Transverse colon (tissue), 4 donors: ENCODE measurements at places on chromosomes 2 and 18.

- peaks cover 5% of the 10 kb centered on the region for H3K4me1 ChIP-seq
- H3K36me3 ChIP-seq, result no peaks in the 10 kb centered on the region
- H3K27ac ChIP-seq, result no peak overlapping the region
- no peak for DNase-seq
- H3K4me3 ChIP-seq, result no peak overlapping the region
Measured at GRCh38 chr2:170362871-170363631, 185.1 kb downstream of the MYO3B start.

- no peaks in the 10 kb centered on the region for H3K36me3 ChIP-seq
- no peak overlapping the region for H3K4me3 ChIP-seq
- H3K4me1 ChIP-seq, result no peaks in the 10 kb centered on the region
- no peaks in the 10 kb centered on the region for H3K27me3 ChIP-seq
- H3K27ac ChIP-seq, result no peak overlapping the region
- DNase-seq, result no peak
Measured at GRCh38 chr18:43034683-43035500, 80.6 kb downstream of the RIT2 start.

GRCh38 chr2:69652206-69652605 lies 8.7 kb upstream of the AAK1 start:
- DNase-seq, result no peak
- H3K4me3 ChIP-seq, result no peak overlapping the region
- H3K27ac ChIP-seq, result no peak overlapping the region

GRCh38 chr2:193883820-193884219 lies 1689.1 kb upstream of the TMEFF2 start:
- no peak overlapping the region for H3K27ac ChIP-seq
- H3K27me3 ChIP-seq, result no peaks in the 10 kb centered on the region
- H3K4me1 ChIP-seq, result no peaks in the 10 kb centered on the region
- H3K36me3 ChIP-seq, result no peaks in the 10 kb centered on the region
- DNase-seq, result no peak

DNA sequence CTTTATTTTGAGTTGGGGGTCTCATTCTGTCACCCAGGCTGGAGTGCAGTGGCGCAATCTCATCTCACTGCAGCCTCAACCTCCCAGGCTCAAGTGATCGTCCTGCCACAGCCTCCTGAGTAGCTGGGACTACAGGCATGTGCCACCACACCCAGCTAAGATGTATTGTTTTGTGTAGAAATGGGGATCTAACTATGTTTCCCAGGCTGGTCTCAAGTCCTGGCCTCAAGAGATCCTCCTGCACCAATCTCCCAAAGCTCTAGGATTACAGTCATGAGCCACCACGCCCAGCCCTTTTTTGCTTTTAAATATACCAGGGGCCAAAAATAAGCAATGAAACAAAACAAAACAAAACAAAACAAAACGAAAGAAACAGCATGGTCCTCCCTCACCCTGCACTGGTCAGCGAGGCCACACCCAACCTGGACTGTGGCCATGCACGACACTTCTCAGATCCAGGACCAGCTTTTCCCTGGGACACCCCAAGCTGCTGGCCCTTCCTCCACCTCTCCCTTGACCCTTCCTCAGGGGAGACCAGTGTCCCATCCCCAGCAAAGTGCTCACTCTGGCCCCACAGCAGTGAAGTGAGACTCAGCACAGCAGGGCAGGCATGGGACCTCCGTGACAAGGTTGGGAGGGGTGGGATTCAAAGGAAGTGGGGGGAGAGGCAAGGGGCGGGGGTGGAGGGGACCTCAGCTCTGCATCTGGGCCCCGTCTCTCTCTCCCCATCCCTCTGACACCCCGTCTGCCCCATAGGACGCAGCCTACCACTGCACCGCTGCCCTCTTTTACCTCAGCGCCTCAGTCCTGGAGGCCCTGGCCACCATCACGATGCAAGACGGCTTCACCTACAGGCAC lies 23.5 kb downstream of the MAL start:
- no peaks in the 10 kb centered on the region for H3K36me3 ChIP-seq
- no peak overlapping the region for H3K4me3 ChIP-seq
- no peaks in the 10 kb centered on the region for H3K27me3 ChIP-seq
- DNase-seq, result no peak
- H3K27ac ChIP-seq, result no peak overlapping the region
- no peaks in the 10 kb centered on the region for H3K4me1 ChIP-seq

- H3K4me1 ChIP-seq, result no peaks in the 10 kb centered on the region
- H3K36me3 ChIP-seq, result no peaks in the 10 kb centered on the region
- H3K27ac ChIP-seq, result no peak overlapping the region
- H3K4me3 ChIP-seq, result no peak overlapping the region
- no peak for DNase-seq
Measured at GRCh38 chr2:152245653-152246052, 70.1 kb upstream of the STAM2 start.

GRCh38 chr2:21633466-21633865 lies 509.7 kb downstream of the TDRD15 start:
- H3K4me1 ChIP-seq, result no peaks in the 10 kb centered on the region
- no peak overlapping the region for H3K27ac ChIP-seq

DNA sequence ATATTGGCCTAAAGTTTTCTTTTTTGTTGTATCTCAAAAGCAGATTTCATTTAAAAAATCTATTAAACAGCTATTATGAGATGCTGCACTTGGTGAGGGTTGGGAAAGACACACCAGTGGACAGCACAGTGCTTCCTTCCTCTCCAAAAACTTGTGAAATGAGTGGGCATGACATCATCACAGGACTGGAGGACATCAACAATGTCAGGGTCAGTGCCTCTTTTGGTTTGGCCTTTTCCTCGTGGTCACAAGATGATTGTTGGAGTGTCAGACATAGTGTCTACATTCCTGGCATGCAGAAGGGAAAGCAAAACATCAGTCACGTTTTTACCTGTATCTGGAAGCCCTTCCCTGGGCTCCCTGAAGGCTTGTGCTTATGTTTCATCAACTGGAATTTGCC lies 49.6 kb downstream of the IL1R2 start:
- no peaks in the 10 kb centered on the region for H3K4me1 ChIP-seq
- no peak overlapping the region for H3K4me3 ChIP-seq
- no peaks in the 10 kb centered on the region for H3K36me3 ChIP-seq
- DNase-seq, result no peak
- no peaks in the 10 kb centered on the region for H3K27me3 ChIP-seq
